Activated T-cell treated with anti-CD3 and anti-CD28 coated beads for 48 hours (primary cell): ENCODE measurements at places on chromosomes 5 and 9.

GRCh38 chr9:78023003-78023741, 8.4 kb downstream of the GNAQ start:
- no peak for DNase-seq

DNA sequence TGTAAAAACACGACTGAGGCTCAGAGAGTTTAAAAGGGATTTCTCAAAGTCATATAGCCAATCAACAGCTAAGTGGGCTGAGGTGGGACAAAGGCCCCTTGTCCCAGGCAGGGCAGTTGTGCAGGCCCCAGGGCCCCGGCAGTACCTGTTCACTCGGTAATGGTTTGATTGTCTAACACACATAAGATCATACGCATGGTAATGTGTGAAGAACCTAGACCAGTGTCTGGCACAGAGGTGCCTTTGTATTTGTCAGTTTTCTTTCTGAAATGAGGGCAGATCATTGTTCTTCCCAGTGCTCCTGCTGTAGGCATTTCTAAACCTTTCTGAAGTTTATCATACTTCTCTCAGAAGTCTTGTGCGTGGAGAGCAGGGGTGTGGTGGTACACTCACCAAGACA, 66.8 kb downstream of the IPPK start:
- DNase-seq: no peak

- DNase-seq: no peak
Measured at GRCh38 chr5:177595991-177596774, 3.7 kb upstream of the B4GALT7 start.

DNA sequence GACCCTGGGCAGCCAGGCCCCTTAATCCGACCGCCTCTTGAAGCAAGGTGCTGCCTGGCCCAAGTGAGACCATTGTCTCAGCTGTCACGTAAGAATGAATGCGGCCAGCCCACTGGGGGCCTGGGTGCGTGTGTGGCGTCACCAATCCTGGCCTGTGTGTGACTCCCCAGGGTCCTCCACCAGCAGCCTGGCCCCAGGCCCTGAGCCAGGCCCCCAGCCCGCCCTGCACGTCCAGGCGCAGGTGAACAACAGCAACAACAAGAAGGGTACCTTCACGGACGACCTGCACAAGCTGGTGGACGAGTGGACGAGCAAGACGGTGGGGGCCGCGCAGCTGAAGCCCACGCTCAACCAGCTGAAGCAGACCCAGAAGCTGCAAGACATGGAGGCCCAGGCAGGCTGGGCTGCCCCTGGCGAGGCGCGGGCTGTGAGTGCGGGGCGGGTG, 124.2 kb downstream of the WNK2 start:
- DNase-seq: no peak

- no peak for DNase-seq
Measured at GRCh38 chr9:93520523-93520922, 55.9 kb upstream of the PHF2 start.

- DNase-seq: no peak
Measured at GRCh38 chr5:163790497-163790896, 285.1 kb downstream of the MAT2B start.

DNA sequence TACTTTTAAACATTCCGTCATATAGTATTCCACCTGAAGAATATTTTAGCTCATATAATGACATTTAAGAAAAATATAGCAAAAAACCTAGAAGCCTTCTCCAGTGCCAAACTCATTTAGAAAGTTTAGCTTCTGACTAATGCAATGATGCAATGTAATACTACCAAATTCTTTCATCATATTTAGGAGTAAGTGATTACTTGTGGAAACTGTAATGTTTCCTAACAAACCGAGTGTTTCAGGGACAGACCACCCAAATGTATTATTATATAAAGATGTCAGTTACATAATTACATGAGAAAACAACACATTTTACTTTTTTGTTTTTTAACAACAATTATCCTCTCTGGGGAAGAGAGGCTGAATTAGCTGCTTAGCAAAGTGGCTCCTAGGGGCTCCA, 316.2 kb downstream of the ARL15 start:
- no peak for DNase-seq

GRCh38 chr9:69086312-69086711, 50.8 kb downstream of the FXN start:
- no peak for DNase-seq

DNA sequence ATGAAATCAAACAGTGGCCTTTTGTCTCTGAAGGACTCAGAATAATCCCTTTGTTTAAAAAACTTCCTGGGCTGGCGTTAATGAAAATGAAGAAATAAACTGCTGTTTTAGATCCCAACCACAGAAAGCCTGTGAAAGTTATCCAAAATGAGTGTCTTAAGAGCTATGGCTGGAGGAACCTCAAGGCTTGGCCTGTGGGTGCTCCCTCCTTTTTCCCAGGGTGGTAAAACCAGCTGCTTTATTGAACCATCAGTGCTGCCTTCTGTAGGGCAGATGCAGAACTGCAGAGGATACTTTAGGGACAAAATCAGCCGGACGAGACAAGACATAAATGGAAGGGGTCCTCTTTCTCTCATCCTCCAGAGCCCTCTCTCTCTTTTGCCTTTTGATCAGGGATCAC, 100.9 kb downstream of the SMARCA2 start:
- no peak for DNase-seq

- no peak for DNase-seq
Measured at GRCh38 chr9:87237336-87237735, 260.3 kb upstream of the DAPK1 start.

GRCh38 chr5:150345716-150346115, 11.8 kb upstream of the TCOF1 start:
- DNase-seq: no peak

DNA sequence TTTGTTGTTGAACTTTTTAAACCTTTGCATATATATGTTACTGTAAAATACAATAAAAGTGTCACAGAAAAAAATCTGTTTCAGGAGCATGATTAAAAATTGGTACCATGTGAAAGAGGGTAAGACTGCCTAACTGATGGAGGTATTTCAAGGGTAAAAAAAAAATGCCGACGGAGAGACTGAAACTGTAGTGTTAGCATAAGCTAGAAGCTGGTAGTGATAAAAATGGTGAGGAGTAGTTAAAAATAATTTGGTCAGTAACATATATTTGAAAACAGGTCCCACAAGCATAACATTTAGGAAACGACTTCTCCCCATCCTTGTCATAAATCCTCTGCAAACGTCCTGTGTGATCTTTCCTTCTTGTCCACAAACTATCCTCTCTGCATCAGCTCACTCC, 64.7 kb downstream of the MEF2C start:
- no peak for DNase-seq

GRCh38 chr5:98454407-98454806, 319.1 kb upstream of the RGMB start:
- no peak for DNase-seq

- no peak for DNase-seq
Measured at GRCh38 chr9:23379842-23380241, 446.2 kb downstream of the ELAVL2 start.

DNA sequence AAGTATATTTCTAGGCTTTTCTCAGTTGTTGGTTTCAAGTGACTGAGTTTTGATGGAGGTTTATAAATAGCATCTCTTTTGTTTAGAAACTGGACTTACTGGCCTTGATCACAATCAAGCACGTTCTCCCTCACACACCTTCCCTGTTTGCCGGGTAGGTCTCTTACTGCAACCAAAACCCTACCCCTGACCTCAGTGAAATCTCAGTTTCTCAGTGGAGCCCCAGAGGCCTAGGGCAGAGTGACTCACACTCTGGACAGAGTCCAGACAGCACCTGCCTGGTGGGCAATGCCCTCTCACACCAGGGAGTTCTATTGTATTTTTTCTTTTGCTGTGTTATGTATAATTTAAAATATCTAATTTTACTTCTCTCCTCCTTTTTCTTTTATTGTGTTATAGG, 48.4 kb upstream of the EPB41L4B start:
- no peak for DNase-seq

DNA sequence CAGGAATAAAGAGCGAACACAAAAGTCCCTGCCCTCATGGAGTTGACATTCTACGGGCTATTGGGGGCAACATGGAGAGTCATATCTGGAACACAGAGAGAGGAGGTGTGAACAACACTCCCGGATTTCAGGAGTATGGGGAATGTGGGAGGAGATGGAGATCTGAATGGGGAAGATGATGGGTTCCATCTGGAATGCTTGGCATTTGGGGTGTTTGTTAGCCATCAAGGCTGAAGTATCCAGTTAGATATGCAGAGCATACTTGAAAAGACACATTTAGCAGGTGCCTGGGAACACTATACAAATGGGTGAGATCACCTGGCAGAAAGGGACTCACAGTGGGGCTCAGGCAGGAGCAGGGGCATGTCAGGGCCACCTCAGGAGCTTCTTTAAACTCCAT, 61.1 kb downstream of the EGFLAM start:
- DNase-seq: no peak

DNA sequence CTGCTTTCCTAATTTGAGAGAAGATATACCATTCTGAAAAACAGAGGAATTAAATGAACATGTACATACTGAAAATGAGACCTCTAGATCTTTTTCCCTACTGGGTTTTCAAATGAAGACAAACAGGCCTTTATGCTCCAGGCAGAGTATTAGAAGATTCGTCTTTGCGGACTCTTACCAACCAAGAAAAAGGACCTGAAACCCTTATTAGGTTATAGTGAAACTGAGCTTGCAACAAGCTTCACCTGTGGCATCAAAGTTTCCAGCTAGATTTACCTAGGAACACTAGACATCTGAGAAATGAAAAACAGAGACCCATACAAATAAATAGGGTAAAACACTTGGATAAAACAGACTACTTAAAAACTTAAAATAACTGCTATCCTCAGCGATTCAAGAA, 46.3 kb downstream of the SMIM15 start:
- no peak for DNase-seq

DNA sequence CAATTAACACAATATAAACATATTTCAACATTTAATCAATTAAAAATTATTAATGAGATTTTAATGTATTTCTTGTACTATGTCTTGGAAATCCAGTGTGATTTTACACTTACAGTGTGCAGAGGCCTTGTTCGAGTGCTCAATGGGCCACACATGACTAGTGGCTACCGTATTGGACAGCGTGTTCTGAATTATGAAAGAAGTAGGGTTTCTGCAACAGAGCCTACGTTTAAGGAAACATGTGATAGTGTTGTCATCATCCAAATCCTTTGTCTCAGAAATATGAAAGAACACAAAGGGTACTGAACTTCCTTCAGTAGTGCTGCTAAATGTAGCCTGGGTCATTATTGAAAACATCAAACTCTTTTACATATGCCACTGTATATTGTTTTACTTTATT, 29.5 kb downstream of the NPR3 start:
- no peak for DNase-seq

GRCh38 chr5:98524773-98525172, 248.7 kb upstream of the RGMB start:
- no peak for DNase-seq

- DNase-seq: no peak
Measured at GRCh38 chr5:171486613-171487012, 67.2 kb downstream of the FGF18 start.

DNA sequence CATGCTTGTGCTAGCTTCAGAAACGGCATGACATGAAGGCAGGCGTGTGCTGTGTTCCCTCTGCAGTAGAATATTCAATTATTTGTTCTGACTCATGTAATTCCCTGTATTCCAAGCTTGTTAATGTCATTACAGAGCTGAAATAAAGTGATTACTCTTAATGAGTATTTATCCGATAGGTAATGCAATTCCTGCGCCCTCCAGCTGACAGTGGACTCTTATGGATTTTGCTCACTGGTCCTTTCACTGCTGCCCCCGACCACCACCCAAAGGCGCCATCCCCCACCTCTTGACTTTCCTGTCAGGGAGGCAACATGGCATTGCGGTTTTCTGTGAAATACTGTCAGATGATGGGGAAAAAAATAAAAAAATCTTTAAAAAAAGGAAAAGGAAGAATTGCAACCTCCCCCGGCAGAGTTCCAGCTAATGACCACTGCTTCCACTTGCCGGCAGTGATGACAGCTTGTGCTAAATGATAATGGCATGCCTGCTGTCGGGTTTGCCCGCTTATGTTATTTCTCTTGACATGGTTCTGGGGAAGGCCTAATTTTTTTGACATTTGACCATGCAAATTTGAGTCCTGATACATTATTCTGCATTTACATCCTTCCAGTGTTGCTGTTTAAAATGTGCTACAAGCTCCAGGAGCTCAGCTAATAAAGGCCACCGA, 335.3 kb upstream of the ADAMTS16 start:
- DNase-seq: no peak

DNA sequence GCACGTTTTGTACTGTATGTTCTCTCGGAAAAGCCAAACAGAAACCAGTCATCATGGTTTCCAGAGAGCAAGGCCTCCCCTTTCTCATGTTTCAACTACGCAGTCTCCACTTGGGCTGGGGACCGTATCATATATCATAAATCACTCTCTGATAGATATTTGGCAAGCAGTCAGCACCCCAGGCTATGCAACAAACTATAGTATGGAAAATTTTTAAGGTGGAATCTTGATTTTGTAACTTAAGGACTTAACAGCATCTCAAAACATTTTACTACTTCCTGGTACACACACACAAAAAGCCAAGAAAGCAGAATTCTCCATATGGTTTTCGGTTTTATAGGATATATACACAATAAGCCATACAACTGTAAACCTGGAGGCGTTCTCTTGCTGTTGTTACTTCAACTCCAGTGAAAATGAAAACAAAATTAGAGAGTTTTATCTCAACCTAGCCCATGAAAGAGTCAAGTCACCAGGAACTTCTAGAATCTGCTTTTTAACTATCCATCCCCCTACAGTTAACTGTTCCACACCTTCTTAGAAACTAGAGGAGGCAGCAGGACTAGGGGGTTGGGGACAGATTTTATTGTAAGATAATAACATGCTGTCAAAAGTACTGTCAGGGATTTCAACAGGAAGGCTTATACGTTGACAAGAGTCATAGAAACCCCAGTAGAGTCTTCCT, 283.4 kb downstream of the NFIB start:
- DNase-seq: no peak

GRCh38 chr5:5719292-5719691, 296.8 kb downstream of the ICE1 start:
- no peak for DNase-seq

- DNase-seq: no peak
Measured at GRCh38 chr9:137647096-137647714, 28.4 kb downstream of the EHMT1 start.

GRCh38 chr9:7756088-7756487, 43.5 kb downstream of the DMAC1 start:
- no peak for DNase-seq

GRCh38 chr9:76403352-76403751, 9.1 kb upstream of the RFK start:
- no peak for DNase-seq

DNA sequence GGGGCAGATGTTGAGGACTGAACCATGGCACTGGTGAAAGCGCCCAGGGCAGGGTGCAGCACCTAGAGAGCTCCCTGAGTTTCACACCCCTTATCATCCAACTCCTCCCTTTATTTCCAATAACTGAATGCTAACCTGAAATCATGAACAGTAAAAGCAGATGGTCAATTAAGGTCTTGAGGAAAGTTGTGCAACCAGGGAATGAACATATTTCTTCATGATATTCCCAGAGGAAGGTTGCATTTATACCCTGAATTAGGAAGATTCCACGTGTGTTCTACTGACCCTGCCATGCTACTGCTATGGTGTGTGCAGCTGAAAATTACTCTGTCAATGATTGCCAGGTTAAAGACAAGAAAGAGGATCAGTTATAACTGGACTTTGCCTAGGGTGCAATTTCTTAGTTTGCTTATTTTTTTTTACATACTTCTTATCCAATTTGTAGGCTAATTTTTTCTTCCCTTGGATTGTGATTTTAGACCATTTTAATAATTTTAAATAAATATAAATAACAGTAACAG, 319.8 kb downstream of the SEMA5A start:
- DNase-seq: no peak

- no peak for DNase-seq
Measured at GRCh38 chr5:142152384-142152732, 43.8 kb downstream of the NDFIP1 start.

- no peak for DNase-seq
Measured at GRCh38 chr9:95780751-95781150, 94.7 kb upstream of the ERCC6L2 start.
